ENCODE measurements at places on chromosomes 5 and 9. TPM values are rescaled to one million over a fixed set of nuclear protein-coding genes. Genes with fewer than 3 reads are reported as not detected.

Gene IFNB1
- total RNA-seq = not detected

Gene PIP5KL1
- not detected for total RNA-seq

Gene PCDHGB4
- 12.3 TPM for total RNA-seq

Gene GZMA
- not detected for total RNA-seq

Gene SLC6A19
- total RNA-seq = not detected

Gene PCDHA13
- 1.3 TPM for total RNA-seq

Measured in tibial nerve (tissue), 4 donors.